Left colon (tissue), 2 donors: ENCODE measurements at places on chromosomes 4 and X. TPM values are rescaled to one million over a fixed set of nuclear protein-coding genes. Genes with fewer than 3 reads are reported as not detected.

The HMGN5 gene
- 4.2 TPM for total RNA-seq

The VCX3A gene
- not detected for total RNA-seq

The SPRY1 gene
- total RNA-seq, result 29.0 TPM

The AREG gene
- total RNA-seq, result 42.3 TPM

The EMCN gene
- total RNA-seq, result 2.5 TPM

The GAGE12F gene
- not detected for total RNA-seq

The TTC29 gene
- not detected for total RNA-seq

The USP17L11 gene
- total RNA-seq, result not detected

The VEGFD gene
- 3.9 TPM for total RNA-seq

The FATE1 gene
- total RNA-seq, result not detected

The HSFX3 gene
- not detected for total RNA-seq

GRCh38 chr4:6953751-6954380 is 44.2 kb downstream of the TBC1D14 start:
- DNase-seq, result peak; percentile 86

- DNase-seq, result no peak
Measured at GRCh38 chr4:101114936-101115372, 232.4 kb downstream of the PPP3CA start.

- DNase-seq, result no peak
Measured at GRCh38 chr4:169438057-169438480, 167.3 kb upstream of the SH3RF1 start.

GRCh38 chrX:19697416-19697815 is 182.1 kb upstream of the MAP3K15 start:
- no peak for DNase-seq

DNA sequence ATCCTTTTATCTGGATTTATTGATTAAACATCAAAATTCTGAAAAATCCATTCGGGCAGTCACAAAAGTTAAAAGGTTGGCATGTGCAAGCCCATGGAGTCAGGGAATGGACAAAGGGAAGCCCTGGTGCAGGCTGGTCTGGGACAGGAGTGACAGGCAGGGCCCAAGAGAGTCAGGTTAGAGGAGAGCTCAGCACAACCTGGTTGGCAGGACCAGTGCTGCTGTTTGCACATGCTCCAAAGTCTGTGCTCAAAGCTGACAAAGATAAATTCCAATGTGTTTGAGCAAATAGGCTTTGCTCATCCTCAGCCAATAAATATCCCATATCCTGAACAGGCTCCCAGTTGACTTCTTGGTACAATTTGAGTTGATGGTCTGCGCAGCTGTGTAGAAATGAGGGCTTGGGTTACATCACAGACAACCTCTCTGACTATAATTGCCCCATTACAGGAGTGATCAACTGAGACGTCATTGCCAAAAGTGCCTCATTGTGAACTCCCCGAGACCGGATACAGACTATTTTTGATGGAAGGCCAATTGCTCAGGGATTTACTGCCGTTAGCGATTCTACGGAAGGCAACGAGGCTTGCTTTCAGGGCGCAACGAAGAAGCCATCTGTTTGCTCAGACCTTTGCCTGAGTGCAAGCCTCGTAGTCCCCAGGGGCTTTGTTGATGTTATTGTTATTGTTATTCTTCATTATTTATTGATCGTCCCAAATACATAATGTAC is 1008.1 kb upstream of the TENM3 start:
- DNase-seq, result no peak

GRCh38 chr4:105194328-105195231 is 47.9 kb downstream of the TET2 start:
- no peak for DNase-seq

GRCh38 chrX:132730726-132731125 is 227.7 kb downstream of the HS6ST2 start:
- no peak for DNase-seq

DNA sequence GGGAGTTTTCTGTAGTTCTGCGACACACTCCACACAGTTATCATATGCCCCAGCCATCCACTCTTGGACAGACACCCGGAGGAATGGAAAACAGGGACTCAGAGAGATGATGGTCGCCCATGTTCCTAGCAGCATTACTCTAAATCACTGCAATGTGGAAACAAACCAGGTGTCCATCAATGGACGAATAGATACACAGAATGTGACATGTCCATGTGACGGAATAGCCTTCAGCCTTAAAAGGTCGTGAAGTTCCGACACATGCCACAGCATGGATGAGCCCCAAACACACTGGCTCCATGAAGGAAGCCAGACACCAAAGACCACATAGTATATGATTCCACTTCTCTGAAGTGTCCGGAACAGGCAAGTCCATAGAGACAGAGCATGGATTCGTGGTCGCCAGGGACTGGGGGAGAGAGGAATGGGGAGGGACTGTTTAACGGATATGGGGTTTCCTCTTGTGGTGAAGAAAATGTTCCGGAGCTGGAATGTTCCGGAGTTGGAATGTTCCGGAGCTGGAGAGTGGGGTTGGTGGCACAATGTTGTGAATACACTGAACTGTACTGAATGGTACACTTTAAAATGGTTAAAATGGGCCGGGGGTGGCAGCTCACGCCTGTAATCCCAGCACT is 28.7 kb upstream of the AFAP1 start:
- no peak for DNase-seq

DNA sequence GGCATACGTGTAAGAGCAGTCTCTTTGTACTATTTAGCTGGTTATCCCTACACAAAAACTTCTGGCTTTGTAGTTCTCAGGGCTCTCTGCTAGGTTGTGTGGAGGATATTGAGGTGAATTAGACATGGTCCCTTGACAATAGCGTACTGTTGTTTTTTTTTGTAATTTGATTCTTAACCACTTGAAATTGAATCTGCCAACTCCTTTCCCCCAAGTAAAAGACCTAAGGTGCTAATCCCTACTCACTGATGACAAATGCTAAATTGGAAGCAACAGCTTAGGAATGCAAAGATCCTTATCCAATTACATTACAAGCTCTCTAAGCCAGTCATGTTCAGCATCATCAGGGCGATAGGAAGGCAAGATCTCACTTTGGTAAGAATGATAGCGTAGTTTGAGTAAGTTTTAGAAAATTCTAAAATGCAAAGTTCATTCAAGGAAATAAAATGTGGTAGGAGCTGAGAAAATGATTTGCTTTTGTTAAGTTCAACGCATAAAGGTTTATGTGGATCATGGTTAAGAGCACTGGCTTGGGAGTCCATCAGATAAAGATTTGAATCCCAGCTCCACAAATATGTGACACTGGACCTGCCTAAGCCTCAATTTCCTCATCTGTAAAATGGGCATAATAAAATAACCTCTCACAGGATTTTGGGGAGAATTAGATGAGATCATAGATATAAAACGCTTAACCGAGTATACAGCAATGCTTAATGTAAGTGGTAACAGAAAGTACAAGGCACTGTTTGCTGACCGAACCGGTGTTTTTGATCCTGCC is 39.3 kb downstream of the DOCK11 start:
- no peak for DNase-seq

DNA sequence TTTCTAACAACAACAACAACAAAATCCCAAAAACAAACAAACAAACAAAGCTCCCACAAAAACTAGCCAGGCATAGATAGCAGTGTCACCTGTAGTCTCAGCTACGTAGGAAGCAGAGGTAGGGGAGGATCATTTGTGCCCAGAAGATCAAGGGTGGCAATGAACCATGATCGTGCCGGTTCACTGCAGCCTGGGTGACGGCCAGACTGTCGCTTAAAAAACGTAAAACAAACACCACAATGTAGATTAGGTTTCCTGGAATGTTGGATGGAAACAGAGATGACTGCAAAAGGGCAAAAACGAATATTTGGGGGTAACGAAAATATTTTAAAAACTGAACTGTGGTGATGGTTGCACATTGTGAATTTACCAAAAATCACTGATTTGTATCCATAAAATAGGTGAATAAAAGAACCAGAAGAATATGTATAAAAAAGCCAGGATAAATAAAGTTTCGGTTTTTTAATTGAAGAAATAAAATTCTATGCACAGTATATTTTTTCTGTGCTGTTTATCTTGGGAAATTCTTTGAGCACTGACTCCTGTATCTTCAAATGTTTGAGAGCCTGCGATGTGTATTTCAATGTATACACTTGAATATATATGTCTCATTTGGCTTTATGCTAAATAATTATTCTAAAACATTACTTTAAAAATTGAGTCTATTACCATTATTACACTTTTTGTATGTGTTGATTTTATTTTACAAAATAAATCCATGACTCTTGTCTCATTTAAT is 1477.0 kb downstream of the PCDH7 start:
- no peak for DNase-seq

DNA sequence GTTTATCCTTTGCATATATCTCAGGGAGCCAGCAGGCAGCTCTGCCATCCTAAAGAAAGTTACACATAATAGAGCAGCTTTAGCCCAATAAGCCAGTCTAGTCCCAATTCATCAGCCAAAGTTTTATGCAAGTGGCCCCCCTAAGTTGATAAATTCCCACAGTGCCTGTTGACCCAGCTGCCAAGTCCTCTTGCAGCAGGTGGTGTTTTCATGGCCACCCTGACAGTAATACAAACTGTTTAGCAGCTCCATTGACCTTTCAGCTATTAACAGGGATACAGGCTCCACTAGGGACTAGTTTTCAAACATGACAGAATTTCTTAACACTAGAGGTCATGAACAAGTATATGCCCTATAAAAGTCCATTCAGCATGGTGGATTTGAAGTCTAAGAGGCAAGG is 77.5 kb downstream of the HHIP start:
- DNase-seq, result no peak

GRCh38 chr4:170818786-170819185 is 729.0 kb upstream of the AADAT start:
- no peak for DNase-seq

DNA sequence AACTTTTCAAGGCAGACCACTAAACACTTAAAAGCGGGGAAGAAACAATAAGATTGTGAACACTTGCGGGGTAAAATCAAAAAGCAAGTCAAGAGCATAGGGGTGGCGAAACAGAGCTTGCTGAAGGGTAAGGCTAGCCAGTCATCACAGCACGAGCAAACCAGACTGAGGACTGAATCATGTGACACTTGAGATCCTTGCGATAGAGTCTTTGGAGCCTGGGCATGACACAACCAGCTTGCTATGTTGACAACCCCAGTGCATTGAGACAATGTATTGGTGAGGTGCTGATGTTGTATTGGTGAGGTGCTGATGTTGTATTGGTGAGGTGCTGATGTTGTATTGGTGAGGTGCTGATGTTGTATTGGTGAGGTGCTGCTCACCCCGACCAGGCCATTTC is 72.3 kb downstream of the SLIT2 start:
- no peak for DNase-seq

- no peak for DNase-seq
Measured at GRCh38 chrX:99172958-99173357, 1237.1 kb downstream of the PCDH19 start.

- no peak for DNase-seq
Measured at GRCh38 chr4:123198706-123199105, 197.9 kb upstream of the SPRY1 start.

DNA sequence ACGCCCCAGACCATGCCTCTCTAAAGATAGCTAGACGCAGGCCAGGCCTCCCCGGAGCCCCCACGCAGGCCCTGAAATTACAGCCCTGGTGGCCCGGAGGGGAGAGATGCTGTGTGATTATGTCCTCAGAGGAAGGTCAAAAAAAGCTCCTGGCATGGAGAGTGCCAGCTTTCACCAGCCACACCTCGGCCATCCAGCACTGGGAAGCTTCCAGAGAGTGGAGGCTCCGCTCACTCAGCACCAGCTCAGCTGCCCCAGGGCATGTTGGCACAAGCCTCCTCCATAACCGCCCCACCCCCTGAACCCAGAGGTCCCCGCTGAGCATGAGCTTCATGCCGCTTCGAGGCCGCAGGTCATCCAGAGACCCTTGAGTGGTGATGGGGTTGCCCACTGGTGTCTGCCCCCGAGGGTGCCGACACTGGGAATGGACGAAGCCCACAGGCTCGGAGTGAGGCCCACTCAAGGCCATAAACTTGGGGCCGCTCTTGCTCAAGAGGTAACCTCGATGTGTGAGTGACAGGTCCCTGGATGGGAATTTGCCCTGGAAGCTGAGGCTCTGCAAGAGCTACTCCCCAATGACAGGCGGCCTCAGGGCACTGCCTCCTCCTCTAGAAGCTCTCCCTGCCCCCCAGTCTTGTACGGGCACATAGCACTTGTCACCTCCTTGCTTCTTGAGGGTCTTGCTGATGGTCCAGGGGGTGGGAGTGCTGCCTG is 4.4 kb upstream of the BGN start:
- no peak for DNase-seq

DNA sequence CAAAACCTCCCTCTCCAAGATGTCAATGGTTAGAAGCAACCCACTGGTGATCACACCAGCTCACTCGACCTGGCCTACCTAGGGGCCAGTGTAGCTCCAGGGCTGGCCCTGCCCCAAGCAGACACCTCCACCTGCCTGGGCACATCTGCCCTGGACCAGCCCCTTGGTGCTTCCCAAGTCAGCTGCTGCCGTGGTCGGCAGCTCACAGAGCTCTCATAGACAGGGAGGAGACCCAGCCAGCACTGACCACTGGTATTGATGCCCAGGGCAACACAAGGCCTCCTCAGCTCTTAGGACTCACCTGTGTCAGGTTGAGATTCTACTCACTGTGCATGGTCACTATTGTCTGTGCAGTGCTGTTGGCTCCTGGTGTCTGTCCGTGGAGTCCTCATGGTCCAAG is 51.7 kb downstream of the SEPSECS start:
- no peak for DNase-seq

DNA sequence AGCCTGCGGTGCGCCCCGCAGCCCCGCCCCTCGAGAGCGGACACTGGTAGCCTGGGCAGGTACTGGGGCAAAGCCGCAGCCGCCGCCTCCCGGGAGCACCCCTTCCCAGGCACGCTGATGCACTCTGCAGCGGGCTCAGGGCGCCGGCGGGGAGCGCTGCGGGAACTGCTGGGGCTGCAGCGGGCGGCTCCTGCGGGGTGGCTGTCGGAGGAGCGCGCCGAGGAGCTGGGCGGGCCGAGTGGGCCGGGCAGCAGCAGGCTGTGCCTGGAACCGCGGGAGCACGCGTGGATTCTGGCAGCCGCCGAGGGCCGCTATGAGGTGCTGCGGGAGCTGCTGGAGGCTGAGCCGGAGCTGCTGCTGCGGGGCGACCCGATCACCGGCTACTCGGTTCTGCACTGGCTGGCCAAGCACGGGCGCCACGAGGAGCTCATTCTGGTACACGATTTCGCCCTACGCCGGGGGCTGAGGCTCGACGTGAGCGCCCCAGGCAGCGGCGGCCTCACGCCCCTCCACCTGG is 401 bp downstream of the SOWAHD start:
- peak; percentile 65 for DNase-seq

DNA sequence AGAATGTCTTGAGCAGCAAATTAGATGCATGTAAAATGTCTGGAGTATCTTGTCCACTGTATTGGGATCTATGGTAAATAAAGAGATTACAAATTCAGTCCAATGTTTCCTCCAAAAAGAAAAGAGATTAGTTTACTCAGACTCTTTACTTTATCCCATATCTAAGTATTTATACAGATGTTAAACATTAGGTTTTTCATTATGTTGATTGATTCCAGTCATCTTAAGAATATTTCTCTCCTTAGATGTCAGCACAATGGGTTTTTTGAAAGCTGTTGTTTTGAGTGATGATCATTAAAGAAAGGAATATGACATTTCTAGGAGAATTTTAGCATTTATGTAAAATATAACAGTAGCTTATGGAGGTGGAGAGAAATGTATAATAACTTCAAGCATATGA is 938.9 kb downstream of the C4orf33 start:
- no peak for DNase-seq

GRCh38 chrX:69362856-69363255 is 141.3 kb upstream of the NALF2 start:
- no peak for DNase-seq

GRCh38 chr4:121448231-121448630 is 67.4 kb upstream of the QRFPR start:
- DNase-seq, result peak; percentile 73
